ENCODE measurements at places on chromosomes 5 and 9.

- DNase-seq, result no peak
These were observed 30.6 kb downstream of the PNPLA7 start for GRCh38 chr9:137519553-137519952.

DNA sequence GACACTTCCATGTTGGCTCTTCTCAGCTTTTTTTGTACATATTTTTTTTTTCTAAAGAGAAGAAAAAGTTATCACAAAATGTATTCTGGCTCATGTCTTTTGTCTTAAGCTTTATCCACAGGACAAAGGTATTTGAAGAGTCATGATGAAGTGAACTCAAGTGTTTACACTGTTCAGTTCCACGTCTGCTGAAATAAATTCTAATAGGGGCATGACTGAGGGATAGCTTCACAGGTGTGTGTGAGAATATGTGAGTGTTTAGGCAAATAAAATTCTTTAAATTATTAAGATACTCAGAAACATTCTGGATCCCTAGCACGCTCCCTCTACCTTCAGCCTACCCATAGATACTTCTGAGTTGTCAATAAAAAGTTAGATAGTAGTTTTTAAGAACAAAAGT is 59.8 kb downstream of the BAAT start:
- no peak for DNase-seq

GRCh38 chr5:152824316-152824715 is 419.2 kb upstream of the NMUR2 start:
- no peak for DNase-seq

DNA sequence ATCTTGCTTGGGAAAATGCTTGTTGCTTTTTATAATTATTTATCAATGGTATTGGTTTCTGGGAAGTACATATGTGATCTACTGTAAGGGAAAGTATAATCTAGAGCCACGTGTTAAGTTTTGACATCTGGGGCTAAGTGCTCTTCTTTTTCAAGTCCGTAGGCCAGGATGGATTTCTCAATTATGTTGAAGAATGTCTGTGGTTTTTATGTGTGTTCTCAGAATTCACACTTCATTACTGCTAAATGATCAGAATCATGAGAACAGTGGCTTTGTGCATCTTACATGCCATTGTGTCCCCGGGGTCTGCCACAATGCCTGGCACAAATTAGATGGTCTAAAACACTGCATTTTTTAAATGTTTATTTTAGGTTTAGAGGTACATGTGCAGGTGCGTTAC is 14.5 kb upstream of the AUH start:
- no peak for DNase-seq

DNA sequence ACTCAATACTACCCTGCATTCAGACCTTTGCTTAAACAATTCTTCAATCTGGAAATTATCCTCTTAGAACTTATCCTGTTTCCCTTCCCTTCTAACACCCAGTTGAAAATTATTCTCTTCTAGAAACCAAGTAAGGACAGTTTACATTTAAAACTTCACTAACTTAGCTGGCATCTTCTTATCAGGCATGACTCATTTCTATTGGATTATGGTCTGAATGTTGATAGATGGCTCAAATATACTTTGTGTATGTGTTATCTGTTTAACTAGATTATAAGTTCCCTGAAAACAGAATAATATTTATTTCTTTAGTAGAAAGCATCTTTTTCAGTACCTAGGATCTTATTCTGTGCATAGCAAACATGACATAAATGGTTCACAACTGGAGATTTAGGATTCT is 161.9 kb downstream of the PPP2R2B start:
- DNase-seq, result no peak

DNA sequence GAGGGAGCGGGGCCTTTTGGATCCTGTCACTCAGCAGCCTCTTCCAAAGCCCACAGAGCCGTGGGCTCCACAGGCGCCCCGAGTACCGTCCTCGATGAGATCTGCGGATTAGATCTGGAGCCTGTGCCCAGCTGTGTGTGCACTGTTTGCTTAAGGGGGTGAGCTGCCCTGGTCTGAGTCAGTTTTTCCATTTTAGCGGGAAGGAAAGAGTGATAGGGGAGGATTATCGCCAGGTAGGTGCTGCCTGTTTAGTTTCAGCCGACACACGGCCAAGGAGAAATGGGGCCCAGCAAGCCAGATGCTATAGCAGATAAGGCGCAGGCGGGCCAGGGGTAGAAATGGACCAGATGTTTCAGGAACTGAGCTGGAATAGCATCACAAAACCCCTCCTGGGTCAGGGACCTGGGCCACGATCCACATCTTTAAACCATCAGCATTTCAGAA is 18.1 kb downstream of the COL5A1 start:
- no peak for DNase-seq

DNA sequence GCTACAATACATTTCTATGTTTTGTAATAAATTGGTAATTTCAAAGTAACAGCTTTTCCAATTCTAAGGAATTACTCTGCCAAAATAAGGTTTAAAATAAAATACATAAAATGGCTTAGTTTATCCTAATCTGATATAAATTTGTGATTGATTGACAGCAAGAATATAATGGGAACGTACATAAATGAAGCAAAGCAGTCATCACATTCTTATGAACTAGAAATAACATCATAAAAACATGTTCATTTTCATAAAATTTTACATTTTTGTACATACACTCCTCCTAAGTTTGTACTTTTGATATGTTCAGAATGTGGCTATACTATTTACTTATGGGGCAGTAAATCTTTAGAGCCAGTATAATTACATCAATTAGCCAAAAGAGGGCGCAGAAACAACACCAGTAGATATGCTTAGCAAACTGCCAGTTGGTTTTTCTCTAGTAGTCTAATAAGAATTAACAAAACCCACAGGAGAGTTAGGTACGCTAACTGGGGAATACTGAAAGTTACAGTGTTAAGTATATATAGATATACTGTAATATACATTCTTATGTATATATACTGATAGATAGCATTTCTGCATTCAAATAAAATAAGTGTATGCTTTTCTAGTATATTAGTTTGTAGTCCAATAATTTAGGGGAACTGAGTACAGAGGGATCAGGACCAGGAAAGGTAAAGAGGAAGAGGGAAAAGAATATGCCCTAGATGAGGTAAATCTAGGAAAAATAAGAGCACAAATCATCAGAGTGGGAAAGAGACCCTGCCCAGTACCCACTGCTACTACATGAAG is 76.8 kb downstream of the ZDHHC21 start:
- DNase-seq, result no peak

GRCh38 chr5:128844354-128844923 is 120.8 kb upstream of the SLC27A6 start:
- no peak for DNase-seq

GRCh38 chr5:90873033-90873517 is 314.5 kb downstream of the ADGRV1 start:
- DNase-seq, result no peak

DNA sequence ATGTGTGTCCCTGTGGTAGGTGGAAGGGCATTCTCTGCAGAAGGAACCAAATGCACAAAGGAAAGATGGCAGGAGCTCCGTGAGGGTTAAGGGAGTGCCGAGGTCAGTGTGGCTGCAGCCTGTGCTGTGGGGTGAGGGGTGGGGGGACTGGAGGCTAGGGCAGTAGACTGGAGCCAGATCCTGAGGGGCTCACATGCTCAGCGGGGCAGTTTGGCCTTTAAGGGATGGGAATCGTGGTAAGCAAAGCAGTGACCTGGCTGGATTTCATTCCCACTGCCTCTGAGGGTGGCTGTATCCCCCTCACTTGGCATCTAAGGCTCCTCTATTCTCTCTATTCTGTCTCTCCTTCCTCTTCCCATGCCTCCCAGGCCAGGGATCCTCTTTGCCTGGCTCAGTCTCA is 15.6 kb downstream of the PITX1 start:
- DNase-seq, result no peak

- DNase-seq, result no peak
These were observed 32.4 kb downstream of the OSTF1 start for GRCh38 chr9:75120686-75121085.

- no peak for DNase-seq
These were observed 127.9 kb upstream of the SLC30A5 start for GRCh38 chr5:68965926-68966325.
